Stimulated activated CD8-positive, alpha-beta memory T cell treated with anti-CD3 and anti-CD28 coated beads, Interleukin-7, amount 100 ng/mL, for 1 hour (primary cell): ENCODE measurements at places on chromosomes 3 and 15.

- DNase-seq = no peak
Observed at GRCh38 chr3:120451806-120452205, 1.0 kb upstream of the FSTL1 start.

DNA sequence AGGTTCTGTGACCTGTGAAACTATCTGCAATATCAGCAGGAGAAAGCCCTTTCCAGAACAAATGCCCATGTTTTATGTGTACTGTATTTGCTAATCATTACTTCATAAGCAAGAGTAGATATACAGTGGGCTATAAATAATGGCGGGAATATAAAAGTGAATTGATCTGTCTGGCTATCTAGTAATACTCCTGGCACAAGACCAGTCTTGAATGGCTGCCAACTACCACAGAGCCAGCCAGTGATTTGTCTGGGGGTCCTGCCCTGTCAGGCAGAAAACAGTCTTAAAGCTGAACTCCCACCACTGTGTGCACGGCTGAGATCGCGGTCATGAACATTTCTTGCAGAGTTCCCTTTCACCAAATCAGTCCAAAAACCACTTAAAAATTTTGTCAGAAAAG, 176.3 kb downstream of the MEIS2 start:
- no peak for DNase-seq

DNA sequence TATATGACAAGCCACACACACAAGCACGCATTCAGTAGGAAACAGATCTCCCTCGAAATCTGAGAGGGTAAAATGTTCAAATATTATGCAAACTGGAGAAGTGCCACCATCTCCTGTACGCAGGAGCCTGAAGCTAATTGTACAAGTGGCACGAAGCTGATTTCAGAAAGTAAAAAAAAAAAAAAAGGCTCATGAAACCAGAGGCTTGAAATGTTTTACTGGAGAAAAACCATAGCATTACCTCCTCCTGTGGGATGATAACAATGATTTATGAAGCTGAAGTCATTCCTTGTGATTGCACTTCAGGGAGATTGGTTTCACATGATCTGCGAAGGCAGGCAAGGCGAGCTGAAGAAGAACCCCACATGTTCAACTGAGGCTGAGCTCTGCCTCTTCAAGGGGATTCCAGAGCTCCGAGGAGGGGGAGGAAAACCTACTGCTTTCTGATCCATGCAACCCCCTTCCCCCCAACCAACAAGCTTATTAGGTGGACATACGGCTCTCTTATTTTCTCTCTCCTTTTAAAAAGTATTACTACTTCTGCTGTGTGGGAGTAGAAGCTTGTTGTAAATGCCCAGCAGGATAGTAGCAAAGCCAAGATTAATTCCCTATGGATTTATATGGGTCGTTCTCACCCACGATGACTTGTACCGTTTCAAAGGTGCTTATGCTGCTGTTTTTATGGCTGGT, 101.1 kb downstream of the GREM1 start:
- DNase-seq = no peak

GRCh38 chr15:83278191-83278590, 6.3 kb downstream of the BNC1 start:
- DNase-seq = no peak

DNA sequence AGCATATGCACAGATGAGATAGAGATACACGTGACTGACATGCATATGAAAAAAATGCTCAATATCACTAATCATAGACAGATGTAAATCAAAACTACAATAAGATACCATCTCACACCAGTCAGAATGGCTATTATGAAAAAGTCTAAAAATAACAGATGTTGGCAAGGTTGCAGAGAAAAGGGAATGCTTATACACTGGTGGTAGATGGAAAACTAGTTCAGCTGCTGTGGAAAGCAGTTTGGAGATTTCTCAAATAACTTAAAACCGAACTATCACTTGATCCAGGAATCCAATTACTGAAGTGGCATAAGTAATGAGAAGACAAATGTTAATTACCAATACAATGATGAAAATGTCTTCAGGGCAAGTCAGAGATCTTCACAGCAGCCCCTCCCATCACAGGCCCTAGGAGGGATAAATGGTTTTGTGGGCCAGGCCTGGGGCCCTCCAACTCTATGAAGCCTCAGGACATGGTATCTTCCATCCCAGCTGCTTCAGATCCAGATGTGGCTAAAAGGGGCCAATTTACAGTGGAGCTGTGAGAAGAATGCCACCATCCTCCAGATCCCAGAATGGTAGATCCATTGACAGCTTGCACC, 71.4 kb upstream of the PLSCR4 start:
- no peak for DNase-seq

GRCh38 chr3:52498137-52499054, 3.3 kb downstream of the STAB1 start:
- no peak for DNase-seq

- no peak for DNase-seq
Observed at GRCh38 chr3:192062186-192062585, 601.2 kb downstream of the PYDC2 start.
